IMR-90 (cell line): ENCODE measurements at places on chromosomes 1 and 21. TPM values are rescaled to one million over a fixed set of nuclear protein-coding genes. Genes with fewer than 3 reads are reported as not detected.
A peak's percentile ranks its signal among the peaks of the same experiment; 100 is the strongest.

The CLCA4 gene
- total RNA-seq = not detected in 2 replicates

The SELP gene
- not detected in 2 replicates for total RNA-seq

DNA sequence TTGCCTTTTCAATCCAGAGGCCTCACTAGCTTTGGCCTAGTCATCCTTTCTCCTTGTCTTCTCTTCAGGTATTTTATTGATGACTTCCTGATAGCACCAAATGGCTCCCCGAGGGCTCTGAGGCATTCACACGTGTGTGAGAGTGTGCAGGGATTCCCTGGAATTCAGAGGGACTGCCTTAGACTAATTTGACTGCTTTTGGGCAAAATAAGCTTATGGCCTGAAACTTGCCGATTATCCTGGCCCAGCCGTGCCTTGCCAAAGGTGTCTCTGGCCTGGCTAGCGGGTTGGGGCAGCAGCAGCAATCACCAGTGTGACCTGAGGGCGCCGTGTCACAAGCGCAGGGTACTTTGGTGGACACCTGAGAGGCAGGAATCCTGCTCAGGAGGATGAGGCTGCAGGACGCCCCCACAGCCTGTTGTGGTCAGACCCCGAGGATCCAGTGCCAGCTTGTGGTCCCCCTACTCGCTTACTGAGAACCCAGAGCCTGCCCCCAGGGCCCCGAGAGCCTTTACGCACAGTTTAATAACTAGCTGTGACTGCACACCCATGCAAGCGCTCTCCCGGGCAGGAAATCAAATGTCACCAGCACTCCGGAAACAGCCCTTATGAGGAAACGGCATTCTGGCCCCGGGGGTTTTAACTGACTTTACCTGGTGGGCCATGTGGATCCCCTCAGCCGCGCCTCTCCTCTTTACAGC lies 62.8 kb upstream of the PDE9A start:
- DNase-seq = no peak

DNA sequence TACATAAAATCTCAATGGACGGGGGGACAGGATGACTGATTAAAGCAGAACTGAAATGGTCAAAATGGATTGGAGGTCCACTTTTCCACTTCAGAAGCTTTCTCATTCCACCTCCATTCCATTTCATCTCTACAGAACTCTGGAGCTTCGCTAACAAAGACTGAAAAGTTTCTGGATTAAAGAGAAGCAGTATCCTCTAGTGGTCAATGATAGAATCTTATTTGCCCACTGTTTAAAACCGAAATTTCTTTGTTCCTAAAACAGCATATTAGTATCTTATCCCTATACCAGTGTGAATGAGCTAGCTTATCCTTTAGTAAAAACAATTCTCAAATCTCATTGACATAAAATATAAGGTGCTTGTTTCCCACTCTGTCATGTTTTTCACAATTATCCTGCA lies 890.6 kb downstream of the KCNT2 start:
- peak; percentile 61 for DNase-seq

The RAB7B gene
- total RNA-seq = 9.1 and 10.6 TPM in 2 replicates

The SYCP1 gene
- not detected in 2 replicates for total RNA-seq

DNA sequence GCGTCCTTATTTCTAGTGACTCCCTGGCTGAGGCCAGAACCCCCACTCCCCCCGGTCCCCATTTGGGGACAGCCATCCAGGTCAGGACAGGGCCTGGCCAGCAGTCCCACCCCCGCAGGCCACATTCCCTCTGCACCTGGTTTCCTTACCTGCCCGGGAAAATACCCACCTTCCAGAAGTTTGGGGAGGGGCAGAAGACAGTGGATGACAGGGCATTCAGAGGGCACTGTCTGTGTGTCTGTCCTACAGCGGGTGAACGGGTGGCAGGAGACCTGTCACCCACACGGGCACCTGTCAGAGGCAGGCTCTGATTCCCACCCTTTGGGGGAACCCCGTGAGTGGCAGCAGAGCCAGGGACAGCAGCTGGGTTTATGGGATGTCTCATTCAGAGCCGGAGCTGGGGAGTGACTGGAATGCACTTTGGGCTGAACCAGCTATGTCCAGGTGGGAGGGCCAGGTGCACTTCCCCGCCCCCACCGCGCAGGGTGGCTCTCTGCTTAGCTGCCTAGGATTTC lies 2.0 kb downstream of the ARHGEF16 start:
- DNase-seq = no peak

GRCh38 chr1:183909672-183910071 lies 104.8 kb downstream of the RGL1 start:
- no peak for DNase-seq

The POU2F1 gene
- 3.4 and 4.4 TPM in 2 replicates for total RNA-seq

- peak; percentile 93 for DNase-seq
Observed at GRCh38 chr1:9207086-9207485, 27.5 kb upstream of the H6PD start.

DNA sequence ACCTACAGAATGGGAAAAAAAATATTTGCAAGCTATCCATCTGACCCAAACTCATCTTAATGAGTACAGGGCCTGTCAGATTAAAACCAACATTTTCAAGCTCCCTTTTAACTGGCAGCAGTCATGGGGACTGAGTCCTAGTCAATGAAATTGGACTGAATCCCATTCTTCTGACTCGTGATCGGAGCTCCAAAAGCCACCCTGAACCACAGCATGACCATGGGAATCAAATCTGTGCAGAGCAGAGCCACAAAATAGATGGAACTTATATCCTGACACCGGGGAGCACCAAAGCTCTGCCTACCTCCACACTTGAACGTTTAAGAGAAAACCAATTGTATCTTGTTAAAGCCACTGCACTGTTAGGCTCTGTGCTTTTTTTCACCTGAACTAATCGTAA lies 5.0 kb upstream of the RWDD3 start:
- no peak for DNase-seq

GRCh38 chr1:218384581-218384993 lies 39.5 kb downstream of the TGFB2 start:
- peak; percentile 65 for DNase-seq

The SMYD2 gene
- total RNA-seq = 45.8 and 61.7 TPM in 2 replicates

- peak; percentile 34 for DNase-seq
Observed at GRCh38 chr1:156319664-156320063, 18.4 kb downstream of the CCT3 start.

- peak; percentile 1 for DNase-seq
Observed at GRCh38 chr1:116318897-116319296, 54.1 kb upstream of the ATP1A1 start.

- DNase-seq = peak; percentile 3
Observed at GRCh38 chr1:72567521-72567920, 285.2 kb upstream of the NEGR1 start.

DNA sequence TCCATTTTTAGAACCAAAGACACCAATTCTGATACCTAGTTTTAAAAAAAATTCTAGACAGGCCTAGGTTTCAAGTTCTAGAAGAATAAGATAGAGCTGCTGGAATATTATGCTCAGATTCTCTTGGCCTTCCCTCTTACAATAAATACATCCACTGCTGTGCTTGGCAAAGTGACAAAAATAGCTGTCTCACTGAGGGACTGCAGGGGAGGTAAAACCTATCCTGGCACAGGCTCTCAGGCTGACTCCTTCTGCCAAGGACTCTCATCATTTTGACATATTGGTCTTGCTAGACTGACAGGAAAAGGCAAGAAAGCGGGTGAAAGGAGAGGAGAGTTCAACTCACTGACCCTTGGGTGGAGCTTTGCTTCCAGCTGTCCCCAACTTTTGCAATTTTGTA lies 197.0 kb upstream of the LHX8 start:
- no peak for DNase-seq

- DNase-seq = no peak
Observed at GRCh38 chr1:207740207-207740606, 11.6 kb upstream of the CD46 start.

DNA sequence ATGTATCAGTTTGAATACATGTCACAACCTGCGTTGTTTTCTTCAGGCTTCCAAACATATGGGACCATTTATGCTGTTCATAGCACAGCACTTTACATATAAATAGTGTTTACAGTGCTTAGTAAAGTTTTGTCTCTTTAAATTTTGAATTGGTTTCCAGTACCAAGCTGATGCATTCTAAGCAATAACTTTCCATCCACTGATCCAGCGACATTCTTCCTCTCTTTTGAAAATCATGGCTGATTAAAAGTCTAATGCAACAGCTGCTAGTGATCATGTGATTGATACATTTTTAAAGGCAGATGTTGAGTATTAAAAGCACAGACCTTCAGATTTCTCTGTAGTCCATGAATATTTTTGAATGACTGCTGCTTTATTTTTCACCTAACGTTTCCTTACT lies 154.9 kb downstream of the PTPRC start:
- no peak for DNase-seq

The ATP1B1 gene
- 14.5 and 20.3 TPM in 2 replicates for total RNA-seq

The DEPDC1 gene
- total RNA-seq = 14.7 and 32.5 TPM in 2 replicates
